ENCODE measurements at places on chromosomes 16 and 17.
A peak's percentile ranks its signal among the peaks of the same experiment; 100 is the strongest.

GRCh38 chr16:5044011-5044540, 10.3 kb upstream of the NAGPA start:
- no peak for DNase-seq

DNA sequence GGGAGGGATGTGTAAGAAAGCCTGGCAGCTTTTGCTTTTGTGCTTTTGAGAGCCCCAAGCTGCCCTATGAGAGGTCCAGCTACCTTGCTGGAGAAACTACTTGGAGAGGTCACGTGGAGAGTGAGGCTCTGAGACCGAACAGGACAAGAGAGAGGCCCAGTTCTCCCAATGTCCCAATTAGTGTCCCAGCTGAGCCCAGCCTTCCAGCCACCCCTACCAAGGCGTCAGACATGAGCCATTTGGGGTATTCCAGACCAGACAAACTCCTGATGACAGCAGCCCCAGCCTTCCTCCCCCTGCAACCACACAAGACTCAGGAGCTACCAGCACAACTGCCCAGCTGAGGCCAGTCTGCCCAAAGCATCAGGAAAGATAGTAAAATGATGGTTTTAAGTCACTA, 35.0 kb downstream of the NKD1 start:
- no peak for DNase-seq

DNA sequence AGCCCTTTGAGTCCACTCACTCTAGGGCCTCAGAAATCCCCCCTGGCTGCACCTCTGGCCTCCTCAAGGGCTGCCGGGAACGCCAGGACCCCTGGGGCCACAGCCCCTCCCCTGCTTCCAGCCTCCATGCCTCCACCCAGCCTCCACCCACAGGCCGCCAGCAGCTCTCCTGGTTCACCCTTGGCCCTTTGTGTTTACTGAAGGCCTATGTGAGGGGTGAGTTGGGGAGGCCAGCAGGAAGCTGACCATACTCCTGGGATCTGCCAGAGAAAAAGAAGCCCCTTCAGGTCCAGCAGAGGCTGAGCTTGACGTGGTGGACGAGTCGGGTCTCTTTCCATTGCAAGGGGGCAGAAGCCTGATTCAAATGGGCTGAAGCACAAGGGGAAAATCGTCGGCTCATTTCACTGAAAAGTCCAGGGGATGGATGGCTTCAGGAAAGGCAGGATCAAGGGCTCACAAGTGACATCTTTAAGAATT, 18.3 kb upstream of the ATP2A3 start:
- DNase-seq, result no peak

DNA sequence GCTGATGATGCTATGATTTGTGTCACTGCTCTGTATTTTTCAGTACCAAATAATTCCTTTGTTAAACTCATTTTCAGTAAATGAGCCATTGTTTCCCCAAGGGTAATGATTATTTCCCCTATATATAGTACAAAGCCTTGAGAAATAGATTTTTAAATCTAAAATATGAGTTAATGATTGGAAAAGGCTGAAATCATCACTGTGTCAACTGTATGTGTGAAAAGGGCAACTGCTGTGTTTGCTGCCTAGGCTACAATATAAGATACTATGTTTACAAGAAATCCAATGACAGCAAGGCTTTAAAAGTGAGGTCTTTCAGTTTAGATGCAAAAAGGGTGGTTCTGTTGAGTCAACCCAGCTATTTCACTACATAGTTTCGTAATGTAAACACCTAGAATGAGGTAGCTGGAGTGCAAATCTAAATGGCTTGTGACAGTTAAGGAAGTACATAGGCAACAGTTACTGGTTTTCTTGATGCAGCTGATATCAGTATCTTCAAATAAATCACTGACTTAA, 15.3 kb downstream of the NLK start:
- no peak for DNase-seq

GRCh38 chr17:3555189-3555796, 2.3 kb downstream of the TRPV3 start:
- no peak for DNase-seq

DNA sequence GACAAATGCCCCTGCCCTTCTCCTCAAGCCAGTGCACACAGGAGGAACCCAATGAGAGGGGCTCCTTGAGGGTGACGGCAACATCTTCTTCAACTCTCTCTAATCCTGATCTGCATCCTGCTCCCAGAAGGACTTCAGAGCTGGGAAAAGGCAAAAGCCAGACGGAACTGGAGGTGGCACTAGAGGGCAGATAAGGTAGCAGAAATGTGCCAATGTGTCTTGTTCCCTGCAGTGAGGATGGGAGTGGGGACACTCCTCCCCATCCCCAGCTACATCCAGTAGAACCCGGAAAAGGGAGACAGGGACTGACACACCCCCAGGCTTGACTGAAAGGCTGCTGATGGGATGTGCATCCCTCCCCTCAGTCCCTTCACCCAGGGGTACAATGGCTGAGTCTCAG, 28.5 kb downstream of the SRCIN1 start:
- DNase-seq, result no peak

DNA sequence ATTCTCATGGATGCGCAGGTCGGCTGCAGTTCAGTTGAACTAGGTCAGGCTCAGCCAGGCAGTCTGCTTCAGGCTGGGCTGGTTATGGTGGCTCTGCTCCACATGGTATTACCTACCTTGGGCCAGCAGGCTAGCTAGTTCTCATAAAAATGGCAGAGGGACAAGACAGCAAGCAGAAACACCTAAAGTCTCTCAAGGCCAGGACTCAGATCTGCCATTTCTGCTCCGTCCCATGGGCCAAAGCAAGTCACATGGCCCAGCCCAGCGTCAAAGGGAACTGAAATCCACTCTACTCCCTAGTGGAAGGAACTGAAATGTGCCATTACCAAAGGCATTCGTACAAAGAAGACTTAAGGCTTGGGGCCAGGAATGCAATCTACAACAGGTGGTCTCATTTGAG, 160.0 kb downstream of the TMEM132E start:
- DNase-seq, result no peak

GRCh38 chr16:11389631-11390565, 44.6 kb downstream of the RMI2 start:
- DNase-seq, result no peak

- DNase-seq, result peak; percentile 94
These were observed 4.3 kb downstream of the THOC6 start for GRCh38 chr16:3027983-3028715.

Data from stimulated activated CD8-positive, alpha-beta memory T cell treated with anti-CD3 and anti-CD28 coated beads, Interleukin-4, amount 100 ng/mL, for 48 hours (primary cell).